ENCODE measurements at places on chromosomes 2 and 18.

- no peak for DNase-seq
Observed at GRCh38 chr2:213152065-213152794, 818 bp upstream of the IKZF2 start.

DNA sequence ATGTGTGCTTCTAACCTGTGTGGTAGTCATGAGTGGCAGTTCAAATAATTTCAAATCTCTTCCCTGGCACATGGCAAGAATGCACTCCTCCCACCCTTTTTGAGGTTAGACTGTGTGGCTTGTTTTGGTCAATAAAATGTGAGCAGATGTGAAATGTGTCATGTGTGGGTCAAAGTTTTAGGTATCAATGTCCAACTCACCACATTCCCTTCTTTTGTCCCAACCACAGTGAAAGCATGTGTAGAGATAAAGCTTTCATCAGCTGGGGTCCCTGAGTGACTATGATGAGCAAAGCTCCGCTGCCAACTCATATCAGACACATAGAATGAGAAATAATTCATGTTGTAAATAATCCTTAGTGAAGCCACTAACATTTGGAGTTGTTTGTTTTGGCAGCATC is 118.2 kb downstream of the PAX3 start:
- no peak for DNase-seq

- DNase-seq = no peak
Observed at GRCh38 chr2:222903234-222904220, 42.7 kb downstream of the ACSL3 start.

- no peak for DNase-seq
Observed at GRCh38 chr18:79493211-79493800, 97.6 kb downstream of the NFATC1 start.

DNA sequence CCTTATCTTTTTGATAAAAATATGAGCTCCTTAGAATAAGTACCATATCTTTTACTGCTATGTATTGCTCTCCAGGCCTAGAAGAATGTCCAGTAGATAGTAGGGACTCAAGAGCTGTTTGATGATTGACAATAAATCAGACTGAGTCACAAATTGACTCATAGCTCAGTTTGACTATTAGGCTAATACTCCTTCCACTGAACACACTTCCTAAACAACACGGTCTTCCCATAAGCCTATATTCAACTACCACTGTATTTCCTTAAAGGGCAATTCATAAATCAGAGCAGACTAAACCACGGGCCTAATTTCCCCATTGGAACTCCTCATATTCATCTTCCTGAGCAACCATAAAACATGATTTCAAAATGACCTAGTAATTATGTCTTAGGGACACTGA is 258.5 kb downstream of the ALK start:
- no peak for DNase-seq

DNA sequence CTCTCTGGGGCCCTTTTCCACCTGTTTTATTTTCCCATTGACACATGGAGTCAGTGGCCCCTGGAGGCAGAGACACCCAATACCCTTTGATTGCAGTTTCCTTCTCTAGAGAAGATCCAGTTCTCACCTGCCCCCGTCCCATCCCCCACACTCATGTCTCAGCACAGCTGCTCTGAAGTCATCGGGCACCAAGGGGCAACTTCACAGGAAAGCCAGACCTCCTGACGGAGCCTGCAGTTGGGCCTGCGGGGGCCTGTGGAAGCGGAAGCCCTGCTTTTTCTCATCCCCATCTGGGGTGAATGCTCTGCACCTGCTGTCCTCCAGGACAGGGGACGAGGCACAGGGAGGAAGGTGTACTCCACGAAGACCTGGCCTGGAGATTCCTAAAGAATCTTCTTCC is 308.3 kb upstream of the EPAS1 start:
- DNase-seq = no peak

DNA sequence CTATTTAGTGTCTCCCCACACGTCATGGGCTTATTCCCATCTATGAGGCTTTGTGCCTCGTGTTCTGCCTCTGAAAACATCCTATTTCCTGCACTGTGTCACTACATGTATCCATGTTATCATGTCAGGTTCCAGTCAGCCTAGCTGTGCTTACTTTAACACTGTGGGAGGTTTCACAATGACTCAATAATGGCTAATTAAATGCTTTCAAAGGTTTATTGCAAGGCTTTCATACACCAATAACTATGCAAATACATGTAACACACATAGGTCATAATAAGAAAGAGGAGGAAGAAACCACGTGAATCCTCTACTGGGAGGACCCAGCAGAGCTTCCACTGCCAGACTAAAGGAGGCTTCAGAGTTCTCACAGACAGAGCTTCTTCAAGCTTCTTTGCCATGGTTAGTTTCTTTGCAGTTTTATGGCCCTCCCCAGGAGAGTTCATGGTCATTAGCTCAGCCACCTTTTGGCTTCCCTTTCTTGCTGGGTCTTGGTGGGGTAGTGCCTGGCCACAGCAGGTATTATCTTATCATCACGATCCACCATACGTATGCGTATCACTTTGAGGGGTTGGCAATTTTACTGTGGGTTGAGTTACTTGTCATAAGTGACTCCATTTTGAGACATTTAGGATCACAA is 5.1 kb upstream of the COLEC12 start:
- no peak for DNase-seq

- DNase-seq = no peak
Observed at GRCh38 chr18:44458777-44459176, 221.9 kb upstream of the SETBP1 start.

- no peak for DNase-seq
Observed at GRCh38 chr2:74502720-74503505, 3.5 kb upstream of the LBX2 start.

- no peak for DNase-seq
Observed at GRCh38 chr2:65746931-65747675, 314.7 kb upstream of the SPRED2 start.

GRCh38 chr2:88451811-88452564 is 505 bp downstream of the FOXI3 start:
- DNase-seq = no peak

DNA sequence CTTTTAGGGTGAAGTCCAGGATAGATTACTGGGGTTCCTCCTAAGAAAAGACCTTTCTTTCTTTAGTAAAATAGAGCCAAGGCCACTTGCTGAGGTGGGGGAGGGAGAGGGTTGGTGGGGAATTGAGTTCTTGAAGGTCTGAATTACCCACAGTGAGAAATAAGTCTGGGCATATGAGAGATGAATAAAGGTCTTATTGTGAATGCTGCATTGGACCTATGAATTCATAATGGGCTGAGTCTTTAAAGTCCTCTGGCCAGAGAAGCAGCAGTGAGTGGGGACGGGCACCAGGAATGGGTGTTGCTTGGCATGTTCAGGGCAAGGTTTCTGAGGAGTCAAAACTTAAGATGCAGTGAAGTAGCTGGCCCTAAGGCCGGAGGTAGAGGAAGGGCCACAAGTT is 10.5 kb downstream of the MAPRE3 start:
- DNase-seq = no peak

GRCh38 chr18:6486764-6487426 is 72.2 kb upstream of the L3MBTL4 start:
- DNase-seq = no peak

DNA sequence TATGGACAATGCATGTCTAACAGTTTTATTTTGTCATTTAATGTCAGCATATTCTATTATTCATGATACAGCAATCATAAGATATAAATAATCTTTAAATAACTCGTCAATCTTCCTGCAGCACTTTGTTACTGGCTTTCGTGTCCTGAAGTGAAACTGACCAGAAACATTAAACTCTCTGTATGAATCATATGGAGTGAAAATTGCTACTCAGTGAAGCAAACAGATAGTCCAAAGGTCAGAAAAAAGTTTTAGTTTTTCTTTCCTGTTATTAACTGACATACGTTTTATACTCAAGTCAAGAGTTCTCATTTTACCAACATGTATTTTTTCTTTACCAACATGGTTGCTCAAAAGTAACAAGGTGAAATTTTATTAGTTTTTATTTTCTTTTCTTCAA is 106.8 kb upstream of the GALNT5 start:
- no peak for DNase-seq

- DNase-seq = no peak
Observed at GRCh38 chr2:220077488-220077887, 450.1 kb downstream of the SLC4A3 start.

DNA sequence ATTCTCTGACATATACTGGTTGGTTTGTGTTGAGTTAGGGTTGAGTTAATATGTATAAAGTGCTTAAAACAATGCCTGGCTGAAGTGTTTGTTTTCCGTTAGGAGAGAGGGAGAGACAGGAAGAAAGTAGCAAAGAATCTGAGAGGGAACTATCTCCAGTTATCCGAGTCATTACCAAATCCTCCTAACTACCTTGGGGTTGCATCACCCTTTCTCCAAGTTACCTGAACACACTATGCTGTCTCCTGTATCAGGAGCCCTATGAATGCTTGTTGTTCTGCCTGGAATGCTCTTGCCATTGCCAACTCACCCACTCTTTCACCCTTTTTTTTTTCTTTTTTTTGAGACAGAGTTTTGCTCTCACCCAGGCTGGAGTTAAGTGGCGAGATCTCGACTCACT is 47.9 kb upstream of the ITGAV start:
- no peak for DNase-seq

DNA sequence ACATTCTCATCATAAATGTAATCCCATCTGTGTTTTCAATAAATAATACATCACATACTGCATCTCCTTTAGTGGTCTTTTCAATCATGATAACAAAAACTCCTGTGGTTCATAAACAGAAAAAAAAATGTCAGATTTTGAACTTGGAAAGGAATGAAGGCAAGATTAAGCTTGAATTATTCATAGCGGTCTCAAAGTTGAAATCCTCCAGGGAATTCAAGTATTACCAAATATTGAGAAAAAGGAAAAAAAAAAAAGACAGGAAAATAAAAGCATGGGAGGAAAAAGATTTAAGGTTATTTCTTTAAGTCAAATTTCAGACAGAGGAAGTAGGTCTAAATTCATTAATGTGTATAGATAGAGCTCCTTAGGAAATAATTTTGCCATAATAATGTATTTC is 92.1 kb downstream of the COLEC12 start:
- no peak for DNase-seq

DNA sequence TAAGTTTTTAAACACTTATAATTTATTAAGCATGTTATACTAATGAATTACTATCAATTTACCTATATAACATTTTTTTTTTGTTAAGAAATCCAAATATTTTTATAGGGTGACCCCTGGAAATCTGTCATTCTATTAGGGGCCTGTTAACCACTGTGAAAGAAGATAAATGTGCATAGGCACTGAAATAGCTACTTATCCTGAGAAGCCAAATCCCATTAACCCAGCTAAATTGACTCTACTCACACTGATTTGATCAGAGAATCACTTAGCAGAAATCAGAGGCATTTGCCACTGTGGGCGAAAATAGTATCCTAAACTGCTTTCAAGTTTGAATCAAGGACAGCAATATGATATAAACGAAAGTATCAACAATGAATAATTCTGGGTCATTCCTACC is 90.0 kb upstream of the GULP1 start:
- DNase-seq = no peak
